Nucleus accumbens (tissue), 56 donors: ENCODE measurements at places on chromosomes 5 and 9.

- DNase-seq = no peak
These were observed 43.3 kb upstream of the IRX4 start for GRCh38 chr5:1926071-1926440.

- no peak for DNase-seq
These were observed 6.1 kb upstream of the CEP72 start for GRCh38 chr5:606061-606460.

- DNase-seq = no peak
These were observed 2.4 kb downstream of the RASEF start for GRCh38 chr9:83060556-83060955.

- DNase-seq = no peak
These were observed 156.5 kb downstream of the ASTN2 start for GRCh38 chr9:117258184-117258866.

DNA sequence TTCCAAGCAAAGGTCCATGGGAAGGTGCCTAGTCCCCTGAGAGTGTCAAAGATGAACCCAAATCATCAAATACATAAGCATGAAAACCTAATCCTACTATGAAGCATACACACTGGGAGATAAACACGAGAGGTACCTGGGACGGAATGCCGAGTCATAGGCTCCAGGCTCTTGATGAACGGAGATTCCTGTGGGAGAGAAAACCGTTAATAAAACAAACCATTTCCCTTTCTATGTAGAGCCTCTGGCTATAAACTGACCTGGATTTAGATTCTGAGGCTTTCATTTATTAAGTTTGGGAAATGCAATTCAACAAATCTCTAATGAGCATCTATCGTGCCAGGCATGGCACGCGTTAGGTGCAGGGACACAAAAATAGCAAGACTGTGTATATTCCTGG lies 206.4 kb upstream of the IL12B start:
- DNase-seq = no peak

DNA sequence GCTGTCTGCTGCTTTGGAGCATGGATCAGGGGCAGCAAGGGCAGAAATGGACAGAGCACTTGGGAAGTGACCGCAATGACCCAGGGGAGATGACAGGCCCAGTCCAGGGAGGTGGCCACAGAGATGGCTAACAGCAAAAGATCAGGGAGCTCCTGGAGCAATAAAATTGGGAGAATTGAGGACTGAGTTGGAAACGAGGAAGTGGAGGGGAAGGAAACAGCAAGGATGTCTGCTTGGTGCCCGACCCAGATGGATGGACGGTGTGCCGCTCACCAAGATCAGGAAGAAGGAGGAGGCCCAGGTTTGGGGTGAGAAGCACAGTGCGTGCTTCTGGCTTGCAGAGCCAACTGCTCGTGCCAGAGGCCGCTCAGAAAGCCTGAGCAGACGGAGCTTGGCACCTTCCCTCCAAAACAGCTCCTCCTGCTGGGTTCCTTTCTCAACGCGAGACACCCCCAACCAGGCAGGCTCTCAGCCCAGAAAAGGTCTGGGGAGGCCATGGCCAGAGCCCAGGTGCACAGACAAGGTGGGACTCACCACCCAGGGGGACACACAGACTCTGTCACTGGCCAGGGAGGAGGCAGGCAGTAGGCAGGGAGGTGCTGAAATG lies 1.7 kb upstream of the SLC34A1 start:
- no peak for DNase-seq

- DNase-seq = no peak
These were observed 4.1 kb upstream of the PDGFRB start for GRCh38 chr5:150159741-150160179.

DNA sequence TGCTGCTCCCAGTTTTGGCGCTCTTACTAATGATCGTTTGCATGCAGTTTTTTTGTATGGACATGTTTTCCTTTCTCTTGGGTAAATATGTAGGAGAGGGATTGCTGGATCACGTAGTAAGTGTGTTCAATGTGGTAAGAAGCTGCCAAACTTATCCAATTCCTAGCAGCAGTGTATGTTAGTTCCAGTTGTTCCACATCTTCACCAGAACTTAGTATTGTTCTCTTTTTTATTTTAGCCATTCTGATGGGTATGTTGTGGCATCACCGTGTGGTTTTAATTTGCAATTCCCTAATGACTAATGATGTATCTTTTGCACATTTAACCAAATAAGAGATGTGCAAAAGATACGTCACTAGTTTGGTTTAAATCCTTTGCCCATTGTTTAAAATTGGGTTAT lies 65.9 kb downstream of the IPPK start:
- no peak for DNase-seq

DNA sequence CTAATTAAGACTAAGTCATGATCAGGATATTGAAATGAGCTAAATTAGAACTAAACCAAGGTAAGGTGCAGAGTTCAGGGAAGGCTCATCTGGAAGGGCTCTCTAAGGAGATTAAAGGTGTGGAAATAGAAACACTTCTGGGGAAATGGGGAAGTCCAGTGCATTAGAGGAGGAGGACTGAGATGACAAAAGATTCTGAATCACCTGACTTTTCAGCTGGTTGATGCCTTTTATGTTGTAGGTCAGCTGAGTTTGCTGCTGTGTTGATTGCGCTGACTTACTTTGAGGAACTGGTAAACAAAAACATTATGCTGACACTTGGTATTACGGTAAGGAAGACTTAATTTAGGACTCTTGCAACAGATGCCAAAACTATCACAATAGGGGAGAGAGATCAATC lies 23.8 kb downstream of the IFNA5 start:
- DNase-seq = no peak

- no peak for DNase-seq
These were observed 26.7 kb downstream of the CSF1R start for GRCh38 chr5:150059623-150060022.

- no peak for DNase-seq
These were observed 19.6 kb upstream of the HTR1A start for GRCh38 chr5:63981864-63982263.

DNA sequence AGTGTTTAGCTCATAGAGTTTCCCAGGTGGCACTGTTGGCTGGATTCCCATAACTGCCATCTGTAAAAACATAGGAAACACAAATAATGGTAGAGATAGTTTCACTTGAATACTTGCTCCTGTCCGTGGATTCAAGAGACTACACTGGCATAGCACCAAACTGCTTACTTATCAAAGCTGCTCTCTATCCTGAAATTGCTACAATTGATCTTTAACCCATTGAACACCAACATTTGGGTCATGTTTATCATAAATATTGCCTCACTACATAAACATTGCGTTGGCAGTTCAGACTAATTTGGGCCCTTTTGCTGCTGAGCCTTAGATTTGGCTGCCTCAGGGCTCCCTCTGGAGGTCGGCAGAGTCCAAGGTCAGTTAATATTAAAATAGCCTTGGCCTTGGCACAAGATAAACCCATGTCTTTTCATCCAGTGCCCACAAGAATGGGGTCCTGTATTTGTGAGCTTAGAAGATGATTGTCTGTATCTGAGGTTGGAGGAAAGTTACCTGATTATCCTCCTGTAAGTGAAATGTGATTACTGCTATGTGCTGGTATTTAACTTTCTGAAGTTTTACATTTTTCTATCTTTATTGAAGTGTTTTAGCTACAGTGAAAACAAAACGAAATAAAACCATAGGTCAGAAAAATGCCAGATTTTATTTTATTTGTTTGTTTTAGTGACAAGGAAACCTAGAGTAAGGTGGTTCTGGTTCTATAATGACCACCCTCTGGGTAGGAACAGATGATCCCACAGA lies 4.0 kb upstream of the RANBP3L start:
- no peak for DNase-seq

DNA sequence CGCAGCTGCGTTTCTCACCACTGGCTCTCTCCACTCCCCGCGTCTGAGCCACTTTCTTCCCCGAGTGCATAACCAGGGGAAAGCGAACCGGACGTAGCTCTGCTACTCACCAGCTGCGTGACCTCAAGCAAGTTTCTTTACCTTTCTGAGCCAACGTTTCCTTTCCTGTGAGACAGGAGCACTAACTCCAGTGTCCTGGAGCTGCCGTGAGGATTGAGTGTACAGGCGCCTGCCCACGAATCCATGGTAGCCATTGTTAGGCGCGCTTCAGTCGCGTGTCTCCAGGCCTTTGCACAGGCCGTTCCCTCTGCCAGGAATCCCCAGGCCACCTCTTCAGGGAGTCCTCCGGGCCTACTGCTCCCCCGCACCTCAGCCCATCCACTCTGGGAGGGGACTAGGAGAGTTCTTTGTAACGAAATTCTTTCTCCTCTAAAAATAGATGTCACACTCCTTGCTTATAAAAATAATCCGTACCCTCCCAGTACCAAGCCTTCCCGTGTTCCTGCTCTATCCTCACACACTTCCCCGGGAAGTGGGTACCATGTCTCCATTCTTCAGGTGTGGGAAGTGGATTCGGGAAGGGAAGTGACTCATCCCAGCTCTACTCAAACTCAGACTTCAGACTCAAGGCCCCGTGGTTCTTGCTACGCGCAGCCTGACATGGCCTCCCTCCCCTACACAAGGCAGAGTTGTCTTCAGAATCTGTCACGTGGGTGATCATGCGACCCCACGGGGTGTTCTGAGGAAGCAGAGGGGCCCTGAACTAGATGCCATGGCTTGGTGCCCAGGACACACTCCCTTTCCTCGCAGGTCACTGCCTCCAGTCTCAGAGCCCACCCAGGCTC lies 16.1 kb upstream of the CRB2 start:
- peak; percentile 60 for DNase-seq

- DNase-seq = no peak
These were observed 509.3 kb upstream of the NUDT12 start for GRCh38 chr5:104071887-104072286.

DNA sequence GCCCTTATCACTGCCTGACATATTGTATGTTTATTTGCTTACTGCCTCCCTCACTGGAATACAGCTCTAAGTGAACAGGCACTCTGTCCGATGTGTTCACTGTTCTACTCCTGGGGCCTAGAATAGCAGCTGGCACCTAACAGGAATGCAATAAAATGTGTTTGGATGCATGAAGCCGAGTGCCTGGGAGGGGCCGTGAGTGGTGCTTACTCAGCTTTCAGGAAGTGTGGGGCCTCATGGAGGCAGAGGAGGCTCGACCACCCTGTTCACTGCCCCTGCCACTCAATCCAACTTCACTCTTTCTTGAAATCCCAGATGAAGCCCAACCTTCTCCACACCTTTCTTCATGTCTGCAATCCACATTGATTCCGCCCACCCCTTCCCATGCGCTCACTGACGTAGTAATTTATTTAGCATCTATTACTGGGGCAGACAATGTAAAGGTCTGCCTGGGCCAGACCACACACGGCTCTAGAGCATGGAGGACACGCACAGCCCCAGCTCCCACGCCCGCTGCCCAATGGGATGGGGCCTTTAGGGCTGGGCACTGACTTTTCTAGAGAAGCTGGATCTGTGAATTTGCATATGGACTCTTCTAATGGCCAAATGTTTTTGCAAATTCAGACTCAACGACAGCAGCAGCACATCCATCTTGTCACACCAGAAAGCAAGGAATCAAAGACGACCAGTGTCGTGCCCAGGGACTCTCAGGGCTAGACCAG lies 21.3 kb downstream of the TBC1D9B start:
- no peak for DNase-seq

GRCh38 chr5:126896170-126896702 lies 119.3 kb downstream of the LMNB1 start:
- DNase-seq = no peak

DNA sequence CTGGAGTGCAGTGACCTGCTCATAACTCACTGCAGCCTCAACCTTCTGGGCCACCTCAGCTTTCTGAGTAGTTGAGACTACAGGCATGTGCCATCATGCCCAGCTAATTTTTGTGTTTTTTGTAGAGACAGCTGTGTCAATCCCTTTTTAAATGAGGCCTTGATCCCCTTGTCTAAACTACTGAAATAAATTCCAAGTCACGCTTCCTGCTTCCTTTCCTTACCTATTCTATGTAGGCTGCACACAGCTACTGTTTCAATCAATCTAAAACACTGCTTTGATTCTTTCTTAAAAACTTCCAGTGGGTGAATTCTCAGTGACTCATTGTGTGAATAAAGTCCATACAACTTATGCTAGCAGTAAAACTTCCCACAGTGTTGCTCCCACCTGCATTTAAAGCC lies 2.9 kb upstream of the C7 start:
- DNase-seq = no peak

DNA sequence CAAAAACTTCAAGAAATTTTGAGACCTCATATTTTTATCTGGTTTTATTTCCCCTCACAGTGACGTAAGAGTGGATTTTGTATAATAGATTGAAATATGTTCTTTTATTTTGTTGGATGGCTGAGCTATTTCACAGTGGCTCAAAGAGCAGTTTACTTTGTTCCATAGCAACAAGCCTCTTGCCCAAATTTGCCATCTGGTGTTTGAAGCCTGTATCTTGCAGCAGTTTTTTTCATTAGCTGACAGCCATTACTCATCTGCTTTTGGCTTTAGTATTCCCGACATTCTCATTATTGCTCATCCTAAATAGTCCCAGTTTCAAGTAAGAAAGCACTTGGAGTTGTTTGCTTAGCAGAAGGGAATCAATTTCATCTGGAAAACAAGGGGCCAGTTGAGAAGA lies 36.3 kb downstream of the GDA start:
- DNase-seq = no peak

DNA sequence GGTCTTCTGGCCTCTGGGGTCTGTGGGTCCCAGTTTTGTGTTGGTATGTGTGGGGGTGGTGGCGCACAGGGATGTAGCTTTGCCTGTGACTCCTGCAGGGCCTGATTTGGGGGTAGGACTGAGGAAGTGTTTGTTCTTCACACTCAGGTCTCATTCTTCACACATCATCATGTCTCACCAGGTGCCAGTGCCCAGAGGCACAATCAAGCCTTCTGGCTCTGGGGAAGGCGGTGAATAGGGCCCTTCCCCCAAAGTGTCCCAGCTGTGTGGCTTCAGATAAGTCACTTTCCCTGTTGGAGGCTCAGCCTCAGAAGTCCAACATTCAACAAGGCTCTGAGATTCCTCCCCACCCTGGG lies 5.1 kb downstream of the DBN1 start:
- DNase-seq = no peak

- no peak for DNase-seq
These were observed 282.1 kb downstream of the CYLC2 start for GRCh38 chr9:103277240-103277639.

- DNase-seq = no peak
These were observed 1.2 kb downstream of the LHX6 start for GRCh38 chr9:122227575-122227900.

DNA sequence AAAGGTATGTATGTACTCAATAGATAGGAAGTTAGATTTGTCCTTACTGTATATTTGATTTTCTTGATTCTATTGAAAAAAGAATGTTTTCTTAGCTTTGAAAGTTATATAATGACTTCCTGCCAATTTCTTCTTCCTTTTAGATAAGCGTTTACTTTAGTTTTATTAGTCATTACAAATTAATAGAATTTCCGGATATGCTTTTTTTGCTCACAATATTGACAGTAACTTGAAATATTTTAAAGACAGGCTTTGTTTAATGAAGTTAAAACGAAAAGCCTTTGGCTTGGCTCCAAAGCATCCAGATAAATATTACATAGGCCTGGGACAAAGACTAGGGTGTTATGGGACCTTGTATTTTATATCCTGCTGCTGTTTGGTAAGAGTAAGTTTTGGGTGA lies 49.5 kb downstream of the CWC27 start:
- no peak for DNase-seq
